Activated T-helper 1 cell treated with anti-CD3 and anti-CD28 coated beads, Interleukin-2, amount 50 U/mL, for 16 hours (primary cell): ENCODE measurements at places on chromosomes 7 and 10.

- no peak for DNase-seq
Measured at GRCh38 chr10:77877441-77878344, 48.9 kb downstream of the DLG5 start.

- DNase-seq = no peak
Measured at GRCh38 chr7:138029126-138029525, 27.2 kb upstream of the CREB3L2 start.

DNA sequence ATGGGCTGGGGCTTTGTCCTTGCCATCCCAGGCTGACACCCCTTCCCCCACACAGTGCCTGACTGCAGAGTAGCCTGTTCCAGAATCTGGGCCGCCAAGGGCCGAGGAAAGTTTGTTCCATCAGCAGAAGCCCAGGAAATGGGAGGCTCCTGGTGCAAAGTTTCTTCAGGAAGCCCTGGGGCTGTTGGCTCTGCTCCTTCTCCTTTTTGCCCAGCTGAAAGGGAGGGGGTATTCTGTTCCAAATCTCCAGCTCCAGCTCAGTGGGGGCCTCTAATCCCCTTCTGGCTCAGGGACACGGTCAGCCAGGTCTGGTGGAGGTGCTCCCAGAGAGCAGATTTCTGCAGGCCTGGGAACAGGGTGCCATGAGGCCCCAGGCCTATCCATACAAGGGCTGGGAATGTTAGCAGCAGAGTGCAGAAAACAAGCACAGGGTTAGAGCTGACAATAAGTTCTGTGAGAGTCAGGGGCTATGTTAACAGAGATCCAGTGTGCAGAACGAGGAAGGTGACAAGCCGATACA is 399.5 kb downstream of the RPS24 start:
- DNase-seq = no peak

- no peak for DNase-seq
Measured at GRCh38 chr10:20257422-20257821, 441.2 kb downstream of the PLXDC2 start.

GRCh38 chr7:104814671-104815400 is 199.2 kb upstream of the KMT2E start:
- DNase-seq = no peak
